ENCODE measurements at places on chromosomes 1 and 21. TPM values are rescaled to one million over a fixed set of nuclear protein-coding genes. Genes with fewer than 3 reads are reported as not detected.

DNA sequence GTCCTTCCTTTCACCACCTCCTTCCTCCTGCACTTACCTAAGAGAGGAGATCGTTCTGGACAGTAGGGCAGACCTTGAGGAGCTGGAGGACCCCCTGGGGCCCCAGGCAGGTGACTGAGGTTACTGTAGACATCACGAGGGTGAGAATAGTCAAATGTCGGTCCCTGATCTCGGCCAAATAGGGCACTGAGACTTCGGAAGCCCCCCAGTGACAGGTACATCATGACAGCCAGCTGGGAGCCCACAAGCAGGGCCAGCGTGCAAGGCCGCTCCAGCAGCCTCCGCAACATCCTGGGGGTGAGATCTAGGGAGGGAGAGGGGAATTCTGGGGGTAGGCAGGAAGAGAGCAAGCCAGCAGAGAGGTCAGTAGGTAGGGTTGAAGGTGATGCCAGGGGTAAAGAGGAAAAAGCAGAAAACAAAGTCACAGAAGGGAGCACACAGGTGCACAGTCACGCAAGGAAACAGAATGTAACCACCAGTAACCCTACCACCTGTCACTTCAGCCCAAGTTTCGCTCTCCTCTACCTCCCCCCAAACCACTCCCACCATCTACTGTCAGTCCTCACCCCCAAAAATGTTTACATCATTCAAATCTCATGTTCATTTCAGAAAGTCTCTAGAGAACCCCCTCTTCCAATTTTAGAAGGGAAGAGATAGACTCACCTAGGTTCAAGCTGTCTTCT, 1.4 kb downstream of the B4GALT3 start:
- no peaks in the 10 kb centered on the region for H3K27me3 ChIP-seq
- H3K36me3 ChIP-seq, result peaks cover 18% of the 10 kb centered on the region
- peak overlapping the region; percentile 84 for H3K27ac ChIP-seq
- H3K4me1 ChIP-seq, result peaks cover 43% of the 10 kb centered on the region
- H3K4me3 ChIP-seq, result peak overlapping the region; percentile 100

DNA sequence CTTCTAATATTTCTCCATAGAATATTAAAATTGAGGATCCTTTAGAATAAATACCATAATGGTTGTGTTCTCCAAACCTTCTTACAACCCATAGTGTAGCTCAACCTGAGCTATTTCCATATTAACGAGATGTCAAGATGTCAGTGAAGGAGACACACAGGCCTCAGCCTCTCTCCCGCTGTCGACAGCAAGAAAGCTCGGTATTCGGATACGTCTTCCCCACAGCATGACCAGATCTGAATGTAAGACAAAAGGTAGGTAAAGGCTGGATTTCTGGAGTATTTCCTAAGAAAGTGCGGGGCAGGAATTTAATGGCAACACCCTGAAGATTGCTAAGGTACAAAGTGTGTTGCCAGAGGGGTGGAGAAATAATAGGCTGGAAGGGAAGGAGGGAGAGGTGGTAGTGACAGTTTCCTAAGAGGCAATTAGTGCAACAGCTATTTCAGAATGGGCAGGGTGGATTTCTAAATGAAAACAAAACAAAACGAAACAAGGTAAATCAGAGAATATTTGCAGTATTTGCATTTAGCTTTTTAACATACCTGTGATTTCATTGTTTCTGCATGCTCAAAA, 1.7 kb downstream of the ADSS2 start:
- H3K4me1 ChIP-seq, result peaks cover 70% of the 10 kb centered on the region
- H3K4me3 ChIP-seq, result peak overlapping the region; percentile 82
- peak overlapping the region; percentile 94 for H3K27ac ChIP-seq
- DNase-seq, result no peak
- no peaks in the 10 kb centered on the region for H3K27me3 ChIP-seq

DNA sequence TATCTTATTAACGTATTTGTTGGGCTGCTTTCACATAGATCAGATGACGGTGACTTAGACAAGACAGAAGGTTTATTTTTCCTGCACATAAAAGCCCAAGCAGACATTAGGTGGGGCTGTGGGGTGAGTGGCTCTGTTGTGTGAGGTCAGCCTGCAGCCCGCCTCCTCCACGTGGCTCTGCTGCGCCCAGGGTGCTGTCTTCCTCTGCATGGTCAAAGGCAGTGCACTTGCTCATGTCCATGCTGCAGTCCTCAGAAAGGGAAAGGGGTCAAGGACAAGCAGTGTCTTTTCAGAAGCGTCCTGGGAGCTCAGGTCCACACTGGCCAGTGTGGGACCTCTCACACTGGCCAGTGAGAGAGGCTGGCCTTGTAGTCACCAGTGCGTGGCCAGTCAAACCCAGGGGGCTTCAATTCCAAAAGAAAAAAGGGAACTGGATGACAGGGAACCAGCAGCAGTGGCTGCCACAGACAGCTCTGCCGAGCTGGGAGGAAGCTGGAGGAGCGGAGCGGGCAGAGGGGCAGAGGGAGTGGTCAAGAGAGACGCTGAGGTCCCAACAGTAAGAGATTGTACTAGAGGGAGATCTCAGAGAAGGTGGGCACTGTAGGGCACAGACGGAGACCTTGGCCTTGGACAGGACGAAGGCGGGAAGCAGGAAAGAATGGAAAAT, 35.9 kb upstream of the SLC45A1 start:
- H3K27me3 ChIP-seq, result peaks cover 3% of the 10 kb centered on the region
- no peak overlapping the region for H3K4me3 ChIP-seq
- no peak for DNase-seq
- H3K36me3 ChIP-seq, result no peaks in the 10 kb centered on the region

DNA sequence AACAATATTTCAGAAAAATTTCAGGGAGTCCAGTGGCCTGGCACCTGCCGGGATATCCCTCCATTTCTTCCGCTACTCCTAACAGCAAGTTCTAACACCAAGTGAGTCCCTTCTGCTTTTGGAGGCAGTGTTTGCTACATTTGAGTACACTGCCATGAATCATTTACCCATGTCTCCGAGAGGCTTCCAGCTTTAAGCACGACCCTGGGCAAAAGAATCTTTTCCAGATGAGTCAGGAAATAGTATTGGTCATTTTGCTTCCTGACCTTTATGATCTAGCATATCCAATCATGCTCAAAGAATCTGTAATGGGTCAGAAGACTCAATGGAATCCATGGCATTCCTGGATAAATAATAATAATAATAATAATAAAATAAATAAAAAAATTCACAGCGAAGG, 60.7 kb upstream of the FMN2 start:
- no peaks in the 10 kb centered on the region for H3K36me3 ChIP-seq
- no peak for DNase-seq
- H3K27ac ChIP-seq, result peak overlapping the region; percentile 60
- no peak overlapping the region for H3K4me3 ChIP-seq

DNA sequence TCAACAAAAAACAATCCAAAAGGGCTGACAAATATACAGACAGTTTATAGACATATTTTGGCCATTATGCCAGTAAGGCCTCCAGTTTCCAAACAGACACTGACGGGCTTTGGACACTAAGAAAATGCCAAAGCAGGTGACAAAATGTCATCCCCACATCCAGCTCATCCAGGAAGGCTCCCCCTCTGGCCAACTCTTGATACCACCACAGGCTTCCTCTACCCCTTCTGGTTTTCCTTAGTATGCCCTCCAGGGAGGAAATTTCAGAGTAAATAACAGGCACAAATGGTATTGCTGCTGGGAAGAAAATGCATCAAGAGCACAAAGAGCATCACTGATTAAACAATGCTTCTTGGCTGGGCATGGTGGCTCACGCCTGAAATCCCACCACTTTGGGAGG, 225.3 kb downstream of the VAV3 start:
- H3K27me3 ChIP-seq, result peaks cover 13% of the 10 kb centered on the region
- no peak overlapping the region for H3K27ac ChIP-seq

DNA sequence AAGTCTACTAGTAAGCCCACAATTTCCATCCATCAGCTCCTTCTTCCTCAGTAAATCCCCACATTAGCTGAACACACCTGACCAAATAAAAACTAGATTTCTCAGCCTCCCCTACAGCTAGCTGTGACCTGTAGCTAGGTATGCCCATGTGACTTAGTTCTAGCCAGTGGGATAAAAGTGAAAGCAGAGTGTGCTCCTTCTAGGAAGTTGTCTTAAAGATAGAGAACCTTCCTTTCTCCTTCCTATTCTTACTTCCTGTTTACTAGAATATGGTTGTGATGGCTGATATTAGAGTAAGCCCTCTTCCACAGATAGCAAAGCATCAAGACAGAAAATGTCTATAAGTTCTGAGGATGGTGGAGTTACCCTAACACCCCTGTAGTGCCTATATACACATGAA, 67.0 kb downstream of the PIK3R3 start:
- H3K36me3 ChIP-seq, result peaks cover 13% of the 10 kb centered on the region
- no peak overlapping the region for H3K4me3 ChIP-seq
- no peak overlapping the region for H3K27ac ChIP-seq
- peaks cover 3% of the 10 kb centered on the region for H3K4me1 ChIP-seq

DNA sequence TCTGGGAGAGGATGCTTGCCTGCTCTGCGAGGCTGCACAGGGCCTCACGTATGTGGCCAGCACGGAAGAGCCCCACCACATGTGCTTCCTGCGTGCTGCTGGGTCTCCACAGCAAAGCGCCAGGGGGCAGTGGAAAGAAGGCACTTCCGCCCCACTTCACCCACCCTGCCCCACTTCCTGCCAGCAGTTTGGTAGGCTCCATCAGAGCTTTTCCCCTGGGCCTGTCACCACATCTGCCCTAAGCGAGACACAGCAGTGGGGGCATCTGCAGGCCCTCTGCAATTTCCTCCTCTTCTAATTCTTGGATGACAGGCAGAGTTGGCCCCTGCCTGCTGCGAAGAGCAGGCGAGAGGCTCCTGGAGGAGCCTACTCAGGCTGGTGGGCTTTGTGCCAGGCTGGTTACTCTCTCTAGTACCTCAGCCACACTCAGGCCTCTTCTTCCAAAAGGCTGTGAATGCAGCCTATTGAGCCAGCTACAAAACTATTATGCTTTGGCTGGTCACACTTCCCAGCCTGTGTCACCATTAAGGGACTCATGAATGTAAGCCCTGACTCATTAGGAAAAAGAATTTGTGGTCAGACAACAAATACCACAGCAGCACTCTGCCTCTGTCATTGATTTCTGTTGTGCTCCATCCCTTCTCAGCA, 25.0 kb downstream of the CD244 start:
- DNase-seq, result no peak
- no peak overlapping the region for H3K27ac ChIP-seq
- no peaks in the 10 kb centered on the region for H3K36me3 ChIP-seq
- H3K27me3 ChIP-seq, result peaks cover 13% of the 10 kb centered on the region
- H3K4me1 ChIP-seq, result no peaks in the 10 kb centered on the region

DNA sequence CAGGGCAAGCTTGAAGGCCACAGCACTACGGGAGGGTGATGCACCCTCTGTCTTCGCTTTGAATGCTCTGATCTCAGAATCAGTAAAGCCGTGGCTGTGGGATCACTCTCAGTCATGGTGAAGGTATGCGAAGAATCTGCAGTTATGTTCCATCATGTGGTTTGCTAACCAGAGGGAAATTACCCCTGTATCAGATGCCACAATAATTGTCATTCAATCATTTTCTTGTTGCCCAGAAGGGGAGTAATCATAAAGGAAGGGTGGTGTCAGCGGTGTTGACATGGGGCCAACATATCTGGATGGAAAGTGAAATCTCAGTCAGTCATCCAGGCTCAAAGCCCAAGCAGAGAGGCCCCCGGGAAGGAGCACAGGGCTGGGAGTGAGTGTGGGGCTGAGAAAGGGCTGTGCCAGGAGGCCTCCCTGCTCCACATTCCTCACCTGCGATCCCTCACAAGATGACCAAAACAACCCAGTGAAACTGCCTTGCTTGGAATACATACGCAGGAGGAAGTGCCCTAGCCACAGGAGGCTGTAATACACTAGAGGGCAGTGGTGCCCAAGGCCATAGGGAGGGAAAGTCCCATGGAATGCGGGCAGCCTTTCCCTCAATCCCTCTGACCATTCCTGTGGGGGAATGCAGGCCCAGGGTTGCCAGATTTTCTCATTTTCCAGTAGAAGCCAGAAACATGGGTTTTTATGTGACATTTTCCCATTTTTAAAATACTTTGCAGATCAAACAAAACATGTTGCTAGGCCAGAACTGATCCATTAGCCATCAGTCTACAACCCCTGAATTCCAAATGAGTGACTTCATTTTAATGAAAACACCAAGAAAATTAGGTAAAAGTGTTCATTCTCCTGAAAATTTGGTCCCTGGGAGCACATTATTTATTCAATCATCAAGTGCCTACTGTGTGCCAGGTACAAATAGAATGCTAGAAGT, 95.7 kb upstream of the VANGL1 start:
- H3K36me3 ChIP-seq, result no peaks in the 10 kb centered on the region
- peaks cover 35% of the 10 kb centered on the region for H3K4me1 ChIP-seq
- peak overlapping the region; percentile 26 for H3K4me3 ChIP-seq
- H3K27me3 ChIP-seq, result no peaks in the 10 kb centered on the region
- peak overlapping the region; percentile 98 for H3K27ac ChIP-seq

GRCh38 chr1:17188889-17189631, 15.9 kb upstream of the PADI1 start:
- no peak overlapping the region for H3K4me3 ChIP-seq
- H3K4me1 ChIP-seq, result peaks cover 59% of the 10 kb centered on the region
- H3K27me3 ChIP-seq, result no peaks in the 10 kb centered on the region
- peaks cover 2% of the 10 kb centered on the region for H3K36me3 ChIP-seq
- no peak for DNase-seq

- peak overlapping the region; percentile 82 for H3K27ac ChIP-seq
- H3K4me1 ChIP-seq, result peaks cover 12% of the 10 kb centered on the region
- H3K27me3 ChIP-seq, result peaks cover 11% of the 10 kb centered on the region
- no peaks in the 10 kb centered on the region for H3K36me3 ChIP-seq
- peak overlapping the region; percentile 85 for H3K4me3 ChIP-seq
Measured at GRCh38 chr1:148263128-148263905, 111.2 kb upstream of the NBPF11 start.

- peaks cover 10% of the 10 kb centered on the region for H3K4me1 ChIP-seq
- H3K27me3 ChIP-seq, result peaks cover 67% of the 10 kb centered on the region
- H3K36me3 ChIP-seq, result no peaks in the 10 kb centered on the region
- H3K4me3 ChIP-seq, result peak within 1 kb of the TSS; percentile 45
Measured at GRCh38 chr1:205455581-205456382, at the start of gene BLACAT1. BLACAT1 (minus strand) TSS chr1:205456045.

TNFSF18 gene
- not detected for total RNA-seq

PRSS38 gene
- not detected for total RNA-seq

A3GALT2 gene
- not detected for total RNA-seq

CDC42 gene
- total RNA-seq, result 250 TPM

MAP3K21 gene
- total RNA-seq, result 0.17 TPM

Data from chondrocyte (in vitro differentiated cells).